ENCODE measurements at places on chromosomes 16 and 17. TPM values are rescaled to one million over a fixed set of nuclear protein-coding genes. Genes with fewer than 3 reads are reported as not detected.

DNA sequence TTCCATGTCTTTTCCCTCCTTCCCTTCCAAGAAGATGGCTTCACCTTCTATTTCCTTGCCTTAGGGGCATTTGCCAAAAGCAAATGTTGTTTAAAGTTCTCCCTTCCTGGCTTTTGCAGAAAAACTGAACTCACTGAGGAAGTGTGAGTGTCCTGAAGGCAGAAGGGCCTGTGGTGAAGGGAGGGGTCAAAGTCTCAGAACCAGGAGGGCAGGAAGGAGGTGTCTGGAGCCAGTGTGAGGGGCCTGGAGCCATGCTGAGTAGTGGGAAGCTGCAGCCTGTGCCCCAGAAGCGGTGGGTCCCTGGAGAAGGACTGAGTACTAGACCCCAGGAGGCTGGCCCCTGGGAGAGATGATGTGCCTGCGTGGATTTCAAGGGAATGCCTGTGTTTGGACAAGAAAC, 23.8 kb upstream of the SUPT4H1 start:
- peaks cover 10% of the 10 kb centered on the region for H3K27me3 ChIP-seq
- H3K36me3 ChIP-seq = no peaks in the 10 kb centered on the region
- DNase-seq = no peak
- H3K27ac ChIP-seq = no peak overlapping the region
- H3K4me1 ChIP-seq = peaks cover 23% of the 10 kb centered on the region
- no peak overlapping the region for H3K4me3 ChIP-seq

DNA sequence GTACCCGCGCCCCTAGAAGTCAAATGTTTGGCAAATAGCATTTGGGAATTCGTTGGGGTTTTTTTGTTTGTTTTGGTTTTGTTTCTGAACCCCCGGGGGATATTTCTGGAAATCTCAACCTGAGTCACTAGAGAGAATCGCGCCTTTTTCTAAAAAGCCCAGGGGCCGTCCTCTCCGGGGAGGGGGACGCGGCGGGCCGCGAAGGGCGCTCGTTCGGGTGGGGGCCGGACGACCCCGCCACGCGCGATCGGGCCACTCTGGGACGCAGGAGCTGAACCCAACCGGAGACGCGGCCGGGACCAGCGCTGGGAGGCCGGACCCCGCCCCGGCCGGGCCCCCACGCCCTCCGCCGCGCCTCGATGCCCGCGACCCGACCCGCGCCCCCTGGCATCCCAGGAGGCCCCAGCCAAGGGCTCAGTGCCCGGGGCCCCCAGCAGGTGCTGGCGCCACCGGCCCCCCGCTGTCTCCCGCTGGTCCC, 302 bp downstream of the LITAF start:
- H3K27me3 ChIP-seq = no peaks in the 10 kb centered on the region
- no peak for DNase-seq
- H3K36me3 ChIP-seq = peaks cover 11% of the 10 kb centered on the region
- H3K27ac ChIP-seq = peak overlapping the region; percentile 54

Gene CRISPLD2
- total RNA-seq = 19.9 TPM

- H3K36me3 ChIP-seq = no peaks in the 10 kb centered on the region
- H3K4me3 ChIP-seq = no peak overlapping the region
- peaks cover 7% of the 10 kb centered on the region for H3K27me3 ChIP-seq
- H3K27ac ChIP-seq = no peak overlapping the region
Observed at GRCh38 chr17:49989518-49989880, 5.5 kb downstream of the DLX3 start.

Gene DRC3
- total RNA-seq = 7.2 TPM

DNA sequence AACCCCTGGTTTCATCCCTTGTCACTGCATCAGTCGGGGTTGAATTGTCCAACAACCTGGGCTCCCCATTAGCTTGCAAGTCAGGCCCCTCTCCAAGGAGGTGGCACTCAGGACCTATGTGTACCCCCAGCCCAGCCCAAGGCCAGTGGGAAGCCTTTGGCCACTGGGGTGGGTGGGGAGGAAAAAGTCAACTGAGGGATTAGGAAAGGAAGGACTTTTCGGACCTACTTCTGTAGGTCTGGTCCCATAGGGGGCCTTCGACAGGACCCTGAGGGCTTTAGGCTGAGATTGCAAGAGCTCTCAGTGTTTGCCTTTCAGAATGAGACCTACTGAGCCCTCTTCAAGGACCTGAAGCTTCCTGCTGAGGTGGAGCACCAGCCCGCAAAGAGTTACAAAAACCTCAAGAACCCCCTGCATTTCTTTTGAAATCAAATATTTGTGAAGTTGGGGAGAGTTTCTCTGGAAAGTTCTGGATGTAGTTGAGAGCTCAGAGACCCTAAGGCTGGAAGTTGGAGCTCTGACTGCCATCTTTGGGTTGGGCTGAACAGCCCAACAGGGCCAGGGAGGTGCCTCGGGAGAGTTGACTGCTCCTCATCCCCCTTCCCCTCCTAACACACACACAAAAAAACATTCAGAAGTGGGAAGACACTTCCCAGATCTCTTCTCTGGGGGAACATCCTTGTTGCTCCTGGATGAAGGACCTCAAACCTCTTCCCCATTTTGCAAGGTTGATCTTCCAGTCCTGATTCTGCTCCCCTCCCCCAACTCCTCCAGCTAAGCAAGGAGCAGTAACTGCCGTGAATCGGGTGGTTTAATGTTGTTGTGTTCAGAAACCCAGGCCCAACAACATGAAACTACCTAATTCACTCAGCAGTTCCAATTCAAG, 5.8 kb upstream of the HOXB9 start:
- no peak for DNase-seq
- peaks cover 2% of the 10 kb centered on the region for H3K4me1 ChIP-seq
- no peak overlapping the region for H3K4me3 ChIP-seq

DNA sequence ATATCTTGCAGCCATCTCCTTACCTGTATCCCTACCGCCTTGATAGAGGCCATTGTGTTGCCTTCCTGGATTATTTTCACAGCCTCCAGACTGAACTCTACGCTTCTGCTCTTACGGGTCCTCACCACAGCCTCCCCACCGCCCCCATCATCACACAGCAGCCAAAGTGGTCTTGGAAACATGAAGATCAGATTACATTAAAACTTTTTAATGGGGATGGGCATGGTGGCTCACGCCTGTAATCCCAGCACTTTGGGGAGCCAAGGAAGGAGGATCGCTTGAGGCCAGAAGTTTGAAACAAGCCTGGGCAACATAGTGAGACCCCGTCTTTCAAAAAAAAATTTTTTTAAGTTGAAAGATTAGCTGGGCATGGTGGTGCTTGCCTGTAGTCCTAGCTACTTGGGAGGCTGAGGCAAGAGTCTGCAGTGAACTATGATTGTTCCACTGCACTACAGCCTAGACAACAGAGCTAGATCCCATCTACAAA, 150.5 kb downstream of the NPIPB5 start:
- DNase-seq = no peak
- H3K27me3 ChIP-seq = no peaks in the 10 kb centered on the region
- H3K4me3 ChIP-seq = no peak overlapping the region
- H3K4me1 ChIP-seq = no peaks in the 10 kb centered on the region
- no peaks in the 10 kb centered on the region for H3K36me3 ChIP-seq

Gene ATAD5
- 12.5 TPM for total RNA-seq

GRCh38 chr17:42174126-42174783, 6.7 kb downstream of the KCNH4 start:
- no peaks in the 10 kb centered on the region for H3K4me1 ChIP-seq
- no peaks in the 10 kb centered on the region for H3K36me3 ChIP-seq
- H3K4me3 ChIP-seq = no peak overlapping the region
- H3K27ac ChIP-seq = no peak overlapping the region
- DNase-seq = no peak
- peaks cover 69% of the 10 kb centered on the region for H3K27me3 ChIP-seq

DNA sequence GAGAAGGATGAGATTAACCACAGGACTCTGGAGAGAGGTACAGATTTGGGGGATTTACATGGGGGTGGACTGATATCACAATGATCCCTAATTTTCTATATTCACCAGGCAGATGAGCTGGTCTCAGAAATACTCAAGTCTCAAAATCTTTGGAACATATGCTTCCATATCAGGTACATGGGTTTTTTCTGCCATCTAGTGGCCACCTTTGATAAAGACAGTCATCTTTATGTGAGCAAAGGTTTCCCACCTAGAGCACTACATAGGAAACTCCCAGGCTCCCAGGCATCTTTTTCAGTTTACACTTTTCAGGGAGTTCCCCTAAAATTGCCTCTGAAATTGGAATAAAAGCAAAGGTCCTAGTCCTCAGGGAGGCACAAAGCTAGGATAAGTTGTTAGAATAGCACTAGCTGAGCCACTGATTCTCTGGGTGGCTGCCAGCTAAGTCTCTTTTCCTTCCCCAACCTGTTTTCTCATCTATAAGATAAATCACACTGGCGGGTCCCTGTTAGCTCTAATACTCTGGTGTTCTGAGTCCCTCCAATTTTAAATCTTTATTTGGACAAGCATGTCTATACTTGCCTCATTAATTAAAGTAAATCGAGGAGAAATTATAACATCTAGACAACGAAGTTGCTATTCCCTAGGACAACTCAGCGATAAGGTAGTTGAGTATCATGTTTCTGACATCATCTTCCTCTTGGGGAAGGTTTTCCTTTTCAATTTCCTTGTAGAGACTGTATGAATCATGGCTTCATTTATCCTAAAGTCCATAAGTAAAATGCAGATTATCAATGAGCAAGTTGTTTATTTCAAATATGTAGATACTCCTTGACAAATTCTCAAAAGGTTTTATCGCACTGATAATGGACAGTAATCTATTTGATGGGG, 19.0 kb upstream of the MON1B start:
- no peak overlapping the region for H3K4me3 ChIP-seq
- no peaks in the 10 kb centered on the region for H3K4me1 ChIP-seq
- H3K27ac ChIP-seq = no peak overlapping the region
- peak; percentile 21 for DNase-seq

DNA sequence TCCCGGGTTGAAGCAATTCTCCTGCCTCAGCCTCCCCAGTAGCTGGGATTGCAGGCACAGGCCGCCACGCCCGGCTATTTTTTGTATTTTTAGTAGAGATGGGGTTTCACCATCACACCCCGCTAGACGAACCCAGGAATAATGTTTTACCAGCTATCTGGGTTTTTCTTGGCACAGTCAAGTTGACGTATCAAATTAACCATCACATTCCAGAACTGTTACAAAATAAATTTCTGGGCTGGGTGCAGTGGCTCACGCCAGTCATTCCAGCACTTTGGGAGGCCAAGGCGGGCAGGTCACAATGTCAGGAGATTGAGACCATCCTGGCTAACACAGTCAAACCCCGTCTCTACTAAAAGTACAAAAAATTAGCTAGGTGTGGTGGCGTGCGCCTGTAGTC, 501.2 kb downstream of the SHISA9 start:
- H3K27me3 ChIP-seq = no peaks in the 10 kb centered on the region
- H3K27ac ChIP-seq = no peak overlapping the region
- H3K36me3 ChIP-seq = no peaks in the 10 kb centered on the region
- DNase-seq = peak; percentile 54
- H3K4me1 ChIP-seq = no peaks in the 10 kb centered on the region

- peaks cover 34% of the 10 kb centered on the region for H3K27me3 ChIP-seq
- DNase-seq = no peak
- H3K27ac ChIP-seq = no peak overlapping the region
- H3K4me3 ChIP-seq = no peak overlapping the region
Observed at GRCh38 chr16:8571061-8571596, 19.2 kb downstream of the TMEM114 start.

Gene AANAT
- 0.65 TPM for total RNA-seq

GRCh38 chr16:48491517-48491916, 106.3 kb upstream of the SIAH1 start:
- no peak for DNase-seq
- no peak overlapping the region for H3K27ac ChIP-seq
- H3K4me1 ChIP-seq = no peaks in the 10 kb centered on the region
- H3K4me3 ChIP-seq = no peak overlapping the region
- H3K36me3 ChIP-seq = no peaks in the 10 kb centered on the region
- no peaks in the 10 kb centered on the region for H3K27me3 ChIP-seq

Gene ASGR2
- total RNA-seq = not detected

Gene ASPHD1
- total RNA-seq = 11.3 TPM

DNA sequence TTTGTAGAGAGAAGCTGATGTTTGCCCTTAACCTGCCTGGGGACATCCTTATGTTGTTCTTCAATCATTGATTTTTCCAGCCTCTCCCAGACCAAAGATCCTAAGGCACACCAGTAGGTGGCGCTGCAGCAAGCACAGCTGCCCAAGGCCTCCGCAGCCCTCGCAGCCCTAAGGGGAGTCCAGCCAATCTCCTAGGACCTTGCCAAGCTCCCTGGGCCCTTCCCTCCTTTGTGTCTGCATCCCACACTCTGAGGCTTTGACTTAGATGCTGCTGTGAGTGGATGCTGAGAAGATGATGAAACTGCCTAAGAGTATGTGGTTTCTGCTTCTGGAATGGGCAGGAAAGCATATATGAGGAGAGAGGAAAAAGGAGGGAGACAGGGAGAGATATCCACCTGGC, 47.1 kb downstream of the SPACA3 start:
- DNase-seq = no peak
- H3K27me3 ChIP-seq = peaks cover 6% of the 10 kb centered on the region
- no peaks in the 10 kb centered on the region for H3K4me1 ChIP-seq
- H3K27ac ChIP-seq = no peak overlapping the region

- no peaks in the 10 kb centered on the region for H3K36me3 ChIP-seq
- no peaks in the 10 kb centered on the region for H3K27me3 ChIP-seq
- no peak for DNase-seq
- H3K4me1 ChIP-seq = peaks cover 25% of the 10 kb centered on the region
Observed at GRCh38 chr16:13435873-13436474, 484.0 kb upstream of the ERCC4 start.

- H3K4me1 ChIP-seq = no peaks in the 10 kb centered on the region
- no peak overlapping the region for H3K4me3 ChIP-seq
- H3K27ac ChIP-seq = no peak overlapping the region
- H3K27me3 ChIP-seq = peaks cover 79% of the 10 kb centered on the region
- no peak for DNase-seq
Observed at GRCh38 chr17:58174871-58175270, 8.1 kb downstream of the OR4D2 start.

GRCh38 chr17:67891481-67892119, 66.3 kb downstream of the BPTF start:
- H3K4me3 ChIP-seq = no peak overlapping the region
- peaks cover 14% of the 10 kb centered on the region for H3K4me1 ChIP-seq
- H3K27ac ChIP-seq = peak overlapping the region; percentile 42

- no peak overlapping the region for H3K27ac ChIP-seq
- no peak for DNase-seq
- peaks cover 18% of the 10 kb centered on the region for H3K4me1 ChIP-seq
- peak overlapping the region; percentile 78 for H3K4me3 ChIP-seq
- H3K27me3 ChIP-seq = no peaks in the 10 kb centered on the region
Observed at GRCh38 chr16:77211880-77212740, 12.9 kb downstream of the SYCE1L start.

- DNase-seq = no peak
- H3K36me3 ChIP-seq = no peaks in the 10 kb centered on the region
- H3K4me1 ChIP-seq = no peaks in the 10 kb centered on the region
- no peak overlapping the region for H3K4me3 ChIP-seq
Observed at GRCh38 chr16:62249069-62249468, 212.8 kb upstream of the CDH8 start.

- peaks cover 25% of the 10 kb centered on the region for H3K4me1 ChIP-seq
- DNase-seq = no peak
- no peak overlapping the region for H3K27ac ChIP-seq
- no peak overlapping the region for H3K4me3 ChIP-seq
Observed at GRCh38 chr17:40069751-40070708, 7.3 kb downstream of the THRA start.

- no peaks in the 10 kb centered on the region for H3K4me1 ChIP-seq
- no peak overlapping the region for H3K27ac ChIP-seq
- H3K36me3 ChIP-seq = no peaks in the 10 kb centered on the region
- no peak for DNase-seq
- no peak overlapping the region for H3K4me3 ChIP-seq
Observed at GRCh38 chr16:51982715-51983680, 563.9 kb downstream of the TOX3 start.

- no peak overlapping the region for H3K4me3 ChIP-seq
- peaks cover 13% of the 10 kb centered on the region for H3K4me1 ChIP-seq
- no peak overlapping the region for H3K27ac ChIP-seq
- no peak for DNase-seq
- H3K36me3 ChIP-seq = peaks cover 12% of the 10 kb centered on the region
- no peaks in the 10 kb centered on the region for H3K27me3 ChIP-seq
Observed at GRCh38 chr16:27248036-27248435, 20.5 kb downstream of the NSMCE1 start.

Measured in PC-9 (cell line).